Fibroblast of lung (primary cell): ENCODE measurements at places on chromosomes 5 and 9. TPM values are rescaled to one million over a fixed set of nuclear protein-coding genes. Genes with fewer than 3 reads are reported as not detected.

The PCDHGC5 gene
- 1.3 and 2.6 TPM in 2 replicates for total RNA-seq

DNA sequence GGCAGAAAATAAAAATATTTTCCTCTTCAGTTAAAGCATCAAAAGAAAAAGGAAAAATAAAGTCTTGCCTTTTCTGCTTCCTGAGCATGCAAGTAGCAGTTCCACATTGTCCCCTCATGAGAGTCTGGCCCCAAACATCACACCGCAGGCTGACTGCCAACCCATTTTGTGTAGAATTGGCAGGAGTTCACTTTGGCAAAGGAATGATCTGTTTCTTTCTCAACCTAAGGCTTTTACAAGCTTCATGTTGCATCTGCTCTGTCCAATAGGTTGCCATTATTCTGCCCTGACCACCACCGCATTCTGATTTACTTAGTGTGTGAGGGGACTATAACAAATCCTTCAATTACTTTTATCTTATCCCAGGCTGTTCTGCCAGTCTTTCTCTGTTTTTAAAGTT, 249.5 kb downstream of the ISL1 start:
- H3K4me1 ChIP-seq = no peaks in the 10 kb centered on the region
- H3K27me3 ChIP-seq = no peaks in the 10 kb centered on the region
- DNase-seq = no peak
- no peak overlapping the region for H3K27ac ChIP-seq

DNA sequence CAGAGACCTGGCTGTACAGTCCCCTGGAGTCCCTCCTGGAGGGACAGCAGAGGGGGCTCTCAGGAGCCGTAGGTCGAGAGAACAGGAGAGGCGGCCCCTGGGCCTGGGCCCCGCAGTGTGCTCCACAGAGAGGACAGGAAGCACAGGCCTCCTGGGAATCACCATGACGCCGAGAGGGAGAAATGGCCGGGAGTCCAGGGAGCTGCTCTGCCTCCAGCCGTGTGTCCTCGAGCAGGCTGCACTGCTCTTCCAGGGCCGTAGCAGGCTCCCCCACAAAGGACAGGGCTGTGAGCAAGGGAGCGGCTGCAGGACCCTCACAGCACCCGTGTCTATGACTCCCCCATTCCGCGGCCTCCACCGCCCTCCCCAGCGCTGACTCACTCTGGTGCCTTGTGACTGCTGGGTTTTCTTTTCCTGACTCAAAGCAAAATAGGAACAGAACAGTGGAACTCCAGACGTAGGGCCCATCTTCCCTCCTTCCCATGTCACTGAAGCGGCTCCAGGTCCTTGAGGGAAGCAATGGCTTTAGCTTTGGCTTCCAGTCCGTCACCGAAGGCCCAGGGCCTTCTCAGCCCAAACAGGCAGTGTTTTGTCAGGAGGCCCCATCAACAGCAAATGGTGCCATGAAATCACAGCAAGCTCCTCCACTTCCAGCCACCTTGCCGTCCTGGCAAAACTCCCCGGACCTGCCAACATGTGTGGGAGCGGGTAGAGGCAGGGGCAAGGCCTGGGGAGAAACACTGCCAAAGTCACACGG, 114.2 kb downstream of the LHFPL2 start:
- no peaks in the 10 kb centered on the region for H3K36me3 ChIP-seq
- H3K27me3 ChIP-seq = no peaks in the 10 kb centered on the region
- no peak overlapping the region for H3K4me3 ChIP-seq
- peaks cover 15% of the 10 kb centered on the region for H3K4me1 ChIP-seq

GRCh38 chr9:9919174-9919775, 693.5 kb downstream of the PTPRD start:
- no peaks in the 10 kb centered on the region for H3K36me3 ChIP-seq
- H3K27me3 ChIP-seq = no peaks in the 10 kb centered on the region
- H3K4me1 ChIP-seq = no peaks in the 10 kb centered on the region
- no peak overlapping the region for H3K4me3 ChIP-seq

DNA sequence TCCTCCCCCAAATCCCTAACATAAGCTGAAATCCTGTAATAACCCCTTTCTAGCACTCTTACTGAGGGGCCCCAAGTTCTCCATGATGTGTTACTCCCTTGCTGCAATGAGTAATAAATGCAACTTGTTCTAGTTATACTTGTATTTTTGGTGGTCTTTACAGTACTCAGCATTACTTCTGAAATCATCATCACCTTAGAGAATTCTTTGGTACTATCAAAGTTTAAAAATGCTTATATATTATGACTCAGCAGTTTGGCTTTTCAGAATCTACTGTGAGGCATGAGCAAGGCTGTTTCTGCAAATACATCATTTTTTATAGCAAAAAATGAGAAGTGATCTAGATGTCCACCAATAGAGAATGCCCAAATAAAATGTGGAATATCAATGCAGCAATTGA, 20.7 kb upstream of the ROPN1L start:
- no peak overlapping the region for H3K27ac ChIP-seq
- H3K36me3 ChIP-seq = peaks cover 2% of the 10 kb centered on the region
- no peak for DNase-seq
- H3K27me3 ChIP-seq = no peaks in the 10 kb centered on the region
- H3K4me1 ChIP-seq = peaks cover 3% of the 10 kb centered on the region

The CCL27 gene
- 0.26 TPM in 1 of 2 replicates, not detected in the other for total RNA-seq

GRCh38 chr5:131167615-131168014, 2.6 kb upstream of the HINT1 start:
- H3K36me3 ChIP-seq = no peaks in the 10 kb centered on the region
- no peak for DNase-seq

DNA sequence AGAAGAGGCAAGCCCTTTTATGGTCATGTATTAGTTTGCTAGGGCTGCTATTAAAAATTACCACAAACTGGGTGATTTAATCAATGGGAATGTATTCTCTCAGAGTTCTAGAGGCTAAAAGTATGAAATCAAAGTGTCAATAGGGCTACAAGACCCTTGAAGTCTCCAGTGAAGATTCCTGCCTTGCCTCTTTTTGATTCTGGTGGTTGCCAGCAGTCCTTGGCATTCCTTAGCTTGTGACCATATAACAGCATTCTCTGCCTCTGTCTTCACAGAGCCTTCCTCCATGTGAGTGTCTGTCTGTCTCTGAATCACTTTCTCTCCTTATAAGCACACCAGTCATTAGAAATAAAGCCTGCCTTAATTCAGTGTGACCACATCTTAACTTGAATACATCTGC, 282.7 kb downstream of the KCNN2 start:
- no peaks in the 10 kb centered on the region for H3K36me3 ChIP-seq
- H3K4me1 ChIP-seq = no peaks in the 10 kb centered on the region
- no peak for DNase-seq
- no peak overlapping the region for H3K4me3 ChIP-seq
- H3K27ac ChIP-seq = no peak overlapping the region
- no peaks in the 10 kb centered on the region for H3K27me3 ChIP-seq

- DNase-seq = peak; percentile 49
- H3K36me3 ChIP-seq = no peaks in the 10 kb centered on the region
- H3K4me3 ChIP-seq = no peak overlapping the region
- H3K27ac ChIP-seq = no peak overlapping the region
- no peaks in the 10 kb centered on the region for H3K27me3 ChIP-seq
- H3K4me1 ChIP-seq = no peaks in the 10 kb centered on the region
Observed at GRCh38 chr5:36569491-36569890, 36.9 kb upstream of the SLC1A3 start.

The NR2F1 gene
- total RNA-seq = 63.7 and 90.8 TPM in 2 replicates

DNA sequence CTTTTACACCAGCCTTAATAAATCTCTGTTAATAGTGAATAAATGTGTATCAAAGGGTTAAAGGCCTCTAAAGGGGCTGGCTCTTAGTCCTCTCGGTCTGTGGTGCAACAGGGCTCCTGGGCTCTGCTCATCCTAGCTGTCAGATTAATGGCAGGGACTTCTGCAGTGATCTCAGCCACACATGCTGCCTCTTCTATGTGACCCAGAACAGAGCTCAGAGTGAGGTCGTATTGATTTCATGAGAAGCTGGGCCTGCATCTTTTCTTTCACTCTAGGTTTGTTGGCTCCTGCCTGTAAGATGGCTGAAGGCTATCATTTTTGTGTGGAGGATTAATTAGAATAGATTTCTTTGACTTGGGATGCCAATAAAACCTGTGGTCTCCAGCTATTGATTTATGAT, 165.0 kb upstream of the GLRA1 start:
- no peak for DNase-seq
- H3K27me3 ChIP-seq = no peaks in the 10 kb centered on the region
- H3K4me3 ChIP-seq = no peak overlapping the region
- no peak overlapping the region for H3K27ac ChIP-seq
- no peaks in the 10 kb centered on the region for H3K36me3 ChIP-seq

- H3K36me3 ChIP-seq = no peaks in the 10 kb centered on the region
- H3K27ac ChIP-seq = no peak overlapping the region
- H3K4me1 ChIP-seq = no peaks in the 10 kb centered on the region
- DNase-seq = no peak
- no peaks in the 10 kb centered on the region for H3K27me3 ChIP-seq
Observed at GRCh38 chr5:94715768-94716167, 97.3 kb downstream of the SLF1 start.

DNA sequence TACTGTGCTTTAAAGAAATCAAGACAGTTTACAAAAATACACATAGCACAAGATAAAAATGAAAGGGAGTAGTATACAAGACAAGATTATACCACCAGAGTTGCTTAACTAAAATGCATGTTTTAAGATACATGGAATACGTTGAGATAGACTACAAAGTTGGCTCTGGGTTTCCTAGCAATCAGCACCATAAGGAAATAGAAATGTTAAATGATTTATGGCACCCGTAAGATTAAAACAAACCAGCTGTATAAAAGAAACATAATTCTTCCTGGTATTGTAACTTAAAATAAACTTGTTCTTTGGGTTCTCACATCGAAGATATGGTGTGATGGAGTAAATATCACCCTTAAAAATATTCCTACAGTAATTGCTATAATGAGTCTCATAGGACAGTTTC, 9.9 kb upstream of the CSNK1G3 start:
- DNase-seq = no peak
- no peaks in the 10 kb centered on the region for H3K27me3 ChIP-seq
- H3K36me3 ChIP-seq = no peaks in the 10 kb centered on the region
- H3K4me3 ChIP-seq = no peak overlapping the region
- no peak overlapping the region for H3K27ac ChIP-seq

DNA sequence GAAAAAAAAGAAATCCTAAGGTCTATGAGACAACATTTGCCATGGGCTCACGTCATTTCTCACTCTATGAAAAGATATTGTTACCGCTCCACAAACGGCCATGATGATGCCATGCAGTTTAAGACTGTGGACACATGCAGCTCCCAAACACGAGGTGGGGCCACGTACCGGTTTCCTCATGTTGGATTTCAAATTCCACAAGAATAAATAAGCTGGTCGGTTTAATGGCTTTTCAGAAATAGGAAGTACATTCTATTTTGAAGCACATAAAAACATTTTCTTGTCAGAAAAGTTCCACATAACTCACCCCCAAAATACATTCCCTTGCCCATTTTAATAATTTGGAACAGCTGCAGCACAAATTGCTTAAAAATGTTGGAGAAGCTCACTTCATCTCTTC, 130.6 kb downstream of the MYO10 start:
- peaks cover 8% of the 10 kb centered on the region for H3K4me1 ChIP-seq
- no peak for DNase-seq
- no peak overlapping the region for H3K4me3 ChIP-seq
- H3K27ac ChIP-seq = no peak overlapping the region
- H3K27me3 ChIP-seq = no peaks in the 10 kb centered on the region

DNA sequence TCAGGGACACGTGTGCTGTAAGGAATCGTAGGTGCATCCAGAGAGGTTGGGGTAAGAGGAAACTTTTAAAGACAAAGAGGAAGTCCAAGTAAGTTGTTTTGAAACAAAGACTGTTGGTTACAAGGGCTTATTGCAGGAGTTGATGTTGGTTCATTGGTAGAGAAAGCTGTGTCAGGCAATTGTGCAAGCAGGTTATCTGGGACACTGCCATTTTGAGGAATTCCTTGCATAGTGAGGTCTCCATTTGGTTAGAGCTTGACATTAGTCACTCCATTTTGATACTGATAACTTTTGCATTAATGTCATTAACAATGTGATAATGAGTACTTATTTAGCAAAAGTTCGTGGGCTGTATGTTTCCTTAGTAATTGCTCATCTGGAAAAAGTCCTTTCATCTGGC, 24.9 kb downstream of the CNOT6 start:
- DNase-seq = peak; percentile 78
- H3K36me3 ChIP-seq = no peaks in the 10 kb centered on the region
- H3K4me3 ChIP-seq = no peak overlapping the region
- H3K27ac ChIP-seq = no peak overlapping the region
- no peaks in the 10 kb centered on the region for H3K4me1 ChIP-seq
- H3K27me3 ChIP-seq = no peaks in the 10 kb centered on the region

GRCh38 chr5:111478266-111478665, 34.1 kb downstream of the STARD4 start:
- H3K4me1 ChIP-seq = no peaks in the 10 kb centered on the region
- no peaks in the 10 kb centered on the region for H3K36me3 ChIP-seq
- H3K27ac ChIP-seq = no peak overlapping the region
- no peak overlapping the region for H3K4me3 ChIP-seq

GRCh38 chr5:79001471-79001870, 16.4 kb upstream of the ARSB start:
- H3K36me3 ChIP-seq = no peaks in the 10 kb centered on the region
- DNase-seq = peak; percentile 23
- H3K27ac ChIP-seq = no peak overlapping the region

The SLC6A19 gene
- total RNA-seq = not detected in 2 replicates

- no peak for DNase-seq
- no peak overlapping the region for H3K27ac ChIP-seq
- peaks cover 8% of the 10 kb centered on the region for H3K4me1 ChIP-seq
- peaks cover 17% of the 10 kb centered on the region for H3K36me3 ChIP-seq
- H3K4me3 ChIP-seq = no peak overlapping the region
- H3K27me3 ChIP-seq = no peaks in the 10 kb centered on the region
Observed at GRCh38 chr5:96778409-96778808, 29.3 kb downstream of the ERAP1 start.

- H3K27me3 ChIP-seq = no peaks in the 10 kb centered on the region
- no peak overlapping the region for H3K27ac ChIP-seq
- no peak for DNase-seq
- no peak overlapping the region for H3K4me3 ChIP-seq
- H3K4me1 ChIP-seq = no peaks in the 10 kb centered on the region
- H3K36me3 ChIP-seq = no peaks in the 10 kb centered on the region
Observed at GRCh38 chr5:168157141-168157540, 134.3 kb upstream of the WWC1 start.

GRCh38 chr9:90141723-90142122, 500.9 kb downstream of the DIRAS2 start:
- H3K27me3 ChIP-seq = no peaks in the 10 kb centered on the region
- no peak overlapping the region for H3K27ac ChIP-seq
- peak; percentile 52 for DNase-seq
- no peaks in the 10 kb centered on the region for H3K4me1 ChIP-seq

GRCh38 chr5:119966028-119966427, 336.7 kb downstream of the FAM170A start:
- no peak overlapping the region for H3K4me3 ChIP-seq
- H3K27ac ChIP-seq = no peak overlapping the region
- no peak for DNase-seq
- H3K36me3 ChIP-seq = no peaks in the 10 kb centered on the region

DNA sequence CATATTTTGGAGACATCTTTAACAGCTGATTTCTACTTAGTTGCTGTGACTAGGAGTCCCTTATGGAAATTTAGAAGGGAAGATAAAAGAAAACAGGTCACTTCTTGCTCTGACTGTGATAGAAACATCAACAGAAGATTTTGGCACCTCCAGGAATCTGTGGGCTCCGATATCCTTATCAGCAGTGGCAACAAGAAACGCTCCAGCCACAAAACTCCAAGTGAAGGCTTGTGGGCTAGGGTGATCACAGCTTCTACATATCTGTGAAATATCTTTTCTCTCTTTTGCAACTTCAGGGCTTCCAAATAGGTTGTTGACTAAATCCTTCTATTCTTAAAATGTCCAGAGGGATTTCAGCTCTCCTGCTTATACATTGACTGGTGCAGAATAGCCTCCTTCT, 1625.5 kb upstream of the CDH6 start:
- H3K36me3 ChIP-seq = no peaks in the 10 kb centered on the region
- no peak overlapping the region for H3K27ac ChIP-seq
- H3K4me1 ChIP-seq = no peaks in the 10 kb centered on the region
- H3K27me3 ChIP-seq = no peaks in the 10 kb centered on the region

The FOXD4L5 gene
- total RNA-seq = under 0.01 TPM in 2 replicates

The HAVCR1 gene
- total RNA-seq = not detected in 2 replicates
